Activated T-cell treated with anti-CD3 and anti-CD28 coated beads for 24 hours (primary cell): ENCODE measurements at places on chromosomes 1 and 21.

GRCh38 chr1:204975568-204976235 lies 67.3 kb upstream of the CNTN2 start:
- peak; percentile 41 for DNase-seq

- no peak for DNase-seq
Observed at GRCh38 chr1:48026275-48026674, 29.1 kb upstream of the TRABD2B start.

DNA sequence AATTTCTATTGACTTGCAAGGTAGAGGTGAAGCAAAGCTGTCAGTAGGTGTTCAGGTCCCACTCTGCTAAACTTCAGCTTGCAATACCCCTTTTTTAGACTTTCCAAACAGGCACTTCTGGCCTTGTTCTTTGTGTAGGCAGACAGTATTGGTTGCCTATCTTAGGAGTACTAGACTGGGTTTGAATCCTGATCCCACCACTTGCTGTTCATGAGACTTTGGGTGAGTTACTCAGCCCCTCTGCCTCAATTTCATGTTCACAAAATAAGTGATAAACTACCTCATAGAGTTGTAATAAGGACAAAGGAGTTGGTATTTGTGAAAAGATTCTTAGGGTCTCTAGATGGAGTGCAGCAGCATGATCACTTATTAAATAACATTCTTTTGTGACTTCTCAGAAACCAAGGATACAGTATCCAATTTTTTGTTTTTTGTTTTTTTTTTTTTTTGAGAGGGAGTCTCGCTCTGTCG lies 5.2 kb downstream of the RCC1 start:
- no peak for DNase-seq

DNA sequence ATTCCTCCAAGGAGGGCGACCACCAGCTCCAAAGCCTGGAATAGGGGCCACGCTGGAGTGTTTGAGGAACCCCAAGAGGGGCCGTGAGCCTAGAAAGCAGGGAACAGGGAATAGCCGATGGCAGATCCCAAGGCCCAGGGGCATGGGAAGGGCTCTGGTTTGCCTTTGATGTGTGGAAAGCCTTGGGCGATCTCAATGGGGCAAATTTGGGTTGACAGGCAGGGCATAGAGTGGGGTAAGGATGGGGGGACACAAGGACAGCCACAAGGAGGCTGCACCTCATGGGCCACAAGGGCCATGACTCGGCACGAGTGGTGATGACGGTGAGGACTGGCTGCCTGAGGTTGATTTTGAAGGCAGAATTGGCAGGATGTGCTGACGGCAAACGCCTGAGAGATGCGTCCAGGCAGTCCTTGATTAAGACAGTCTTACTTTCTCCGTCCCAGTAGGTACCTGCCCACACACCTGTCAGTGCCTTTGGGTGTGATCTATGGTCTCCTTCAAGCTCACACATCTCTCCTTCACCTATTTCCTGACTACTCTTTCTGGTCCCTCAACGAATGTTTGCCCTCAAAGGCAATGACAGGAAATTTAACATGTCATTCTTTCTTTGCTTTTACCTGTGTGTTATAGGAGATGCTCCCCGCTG lies 2.0 kb upstream of the TMPRSS3 start:
- no peak for DNase-seq

DNA sequence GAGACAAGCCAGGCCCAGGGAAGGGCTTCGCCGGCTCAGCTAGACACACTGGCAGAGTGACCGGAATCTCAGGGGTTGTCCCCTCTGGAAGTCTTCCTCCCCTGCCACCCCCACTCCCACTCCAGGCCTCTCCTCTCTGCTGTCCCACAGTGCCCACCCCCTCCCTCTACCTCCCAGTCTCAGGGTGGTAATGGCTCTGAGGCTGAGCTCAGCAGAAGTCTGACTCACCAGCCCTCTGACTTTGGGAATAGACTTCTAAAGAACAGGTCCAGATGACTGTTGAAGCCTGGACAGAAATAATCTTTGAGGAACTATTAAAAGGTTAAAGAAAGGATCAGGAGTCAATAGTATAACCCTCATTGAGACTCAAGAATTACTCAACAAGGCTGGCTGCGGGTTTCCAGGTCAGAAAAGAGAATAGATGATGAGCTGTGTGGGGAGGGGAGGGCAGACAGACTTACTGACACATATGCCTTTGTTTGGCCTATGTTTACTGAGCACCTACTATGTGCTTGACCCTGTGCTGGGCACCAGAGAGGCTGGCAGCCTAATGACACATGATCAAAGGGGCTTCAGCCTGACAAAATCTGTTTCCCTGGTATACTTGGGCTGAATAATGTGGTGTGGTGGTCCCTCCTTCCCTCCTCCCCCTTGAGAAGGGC lies 8.2 kb downstream of the HCRTR1 start:
- no peak for DNase-seq
